C1 segment of cervical spinal cord (tissue), 14 donors: ENCODE measurements at places on chromosomes 6 and 20.

GRCh38 chr6:8939615-8940014 is 504.3 kb upstream of the SLC35B3 start:
- no peak for DNase-seq

GRCh38 chr20:57627339-57627738 is 7.1 kb upstream of the ZBP1 start:
- no peak for DNase-seq

DNA sequence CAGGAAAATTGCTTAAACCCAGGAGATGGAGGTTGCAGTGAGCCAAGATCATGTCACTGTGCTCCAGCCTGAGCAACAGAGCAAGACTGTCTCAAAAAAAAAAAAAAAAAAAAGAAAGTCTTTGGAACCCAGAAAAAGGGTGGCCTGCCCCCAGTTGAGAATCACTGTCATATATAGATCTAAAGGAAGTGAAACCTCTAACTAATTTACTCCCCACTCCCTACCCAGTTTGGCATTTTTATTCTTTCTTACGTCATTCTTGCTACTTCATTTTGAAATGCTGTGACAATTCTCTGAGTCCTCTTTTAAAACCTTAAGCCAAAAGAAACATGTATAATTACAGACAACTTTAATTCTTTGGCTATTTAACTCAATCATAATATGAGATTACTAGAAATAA is 254.8 kb downstream of the CDC5L start:
- DNase-seq = no peak

- DNase-seq = no peak
Measured at GRCh38 chr6:228881-229651, 63.2 kb upstream of the DUSP22 start.
